Upper lobe of right lung (tissue), 1 donor: ENCODE measurements at places on chromosomes 11 and 22.

DNA sequence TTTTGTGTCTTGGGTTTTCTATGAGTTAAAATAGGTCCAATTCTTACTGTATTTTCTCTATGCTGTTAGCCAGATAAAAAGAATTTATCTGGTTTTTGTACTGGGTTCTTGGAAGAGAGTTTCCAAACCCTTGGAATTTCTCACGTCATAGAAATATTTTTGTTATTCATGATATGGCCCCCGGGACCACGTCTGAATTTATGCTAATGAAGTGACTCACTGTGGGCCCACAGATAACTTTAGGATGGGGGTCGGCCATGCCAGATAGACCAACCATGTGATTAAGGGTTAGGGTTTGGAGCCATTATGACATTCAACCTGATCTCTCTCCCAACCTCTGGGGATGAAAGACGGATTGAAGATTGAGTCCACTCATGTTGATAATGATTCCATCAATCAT, 35.6 kb upstream of the DDI1 start:
- no peak for DNase-seq

- DNase-seq, result no peak
Observed at GRCh38 chr11:10872097-10872496, 14.2 kb upstream of the ZBED5 start.

DNA sequence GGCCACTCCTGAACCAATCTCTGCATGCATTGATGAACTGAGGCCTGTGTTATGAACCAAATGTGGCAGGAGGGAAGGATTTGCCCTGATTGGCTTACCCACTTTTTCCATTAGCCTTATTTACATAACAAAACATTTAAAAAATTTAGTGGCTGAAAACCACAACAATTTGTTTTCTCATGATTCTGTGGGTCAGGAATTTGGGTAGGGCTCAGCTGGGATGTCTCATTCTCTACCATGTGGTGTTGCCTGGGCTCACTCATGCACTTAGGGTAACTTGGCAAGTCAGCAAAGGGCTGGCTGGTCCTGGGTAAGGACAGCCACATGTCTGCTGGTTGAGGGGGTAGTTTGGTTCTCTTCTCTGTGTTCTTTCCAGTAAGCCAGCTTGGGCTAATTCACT, 35.1 kb upstream of the CYP2R1 start:
- no peak for DNase-seq

DNA sequence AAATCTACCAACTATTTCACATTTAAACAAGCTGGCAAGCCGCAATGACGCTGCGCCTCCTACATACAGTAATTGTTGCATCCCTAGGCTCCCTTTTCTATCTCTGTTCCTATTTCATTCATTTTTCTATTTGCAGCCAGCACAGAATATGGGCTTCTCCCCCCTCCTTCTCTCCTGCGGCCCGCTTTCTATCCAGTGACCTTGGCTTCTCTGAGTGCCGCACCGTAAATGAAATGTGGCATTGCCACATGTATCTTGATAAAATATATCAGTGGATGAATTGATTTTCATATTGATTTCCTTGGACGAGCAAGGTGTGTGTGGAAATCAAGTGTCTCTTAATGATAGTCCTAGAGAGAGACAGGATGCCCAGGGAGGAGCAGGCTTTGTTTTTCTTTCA, 70.2 kb downstream of the ZBTB16 start:
- DNase-seq, result no peak

DNA sequence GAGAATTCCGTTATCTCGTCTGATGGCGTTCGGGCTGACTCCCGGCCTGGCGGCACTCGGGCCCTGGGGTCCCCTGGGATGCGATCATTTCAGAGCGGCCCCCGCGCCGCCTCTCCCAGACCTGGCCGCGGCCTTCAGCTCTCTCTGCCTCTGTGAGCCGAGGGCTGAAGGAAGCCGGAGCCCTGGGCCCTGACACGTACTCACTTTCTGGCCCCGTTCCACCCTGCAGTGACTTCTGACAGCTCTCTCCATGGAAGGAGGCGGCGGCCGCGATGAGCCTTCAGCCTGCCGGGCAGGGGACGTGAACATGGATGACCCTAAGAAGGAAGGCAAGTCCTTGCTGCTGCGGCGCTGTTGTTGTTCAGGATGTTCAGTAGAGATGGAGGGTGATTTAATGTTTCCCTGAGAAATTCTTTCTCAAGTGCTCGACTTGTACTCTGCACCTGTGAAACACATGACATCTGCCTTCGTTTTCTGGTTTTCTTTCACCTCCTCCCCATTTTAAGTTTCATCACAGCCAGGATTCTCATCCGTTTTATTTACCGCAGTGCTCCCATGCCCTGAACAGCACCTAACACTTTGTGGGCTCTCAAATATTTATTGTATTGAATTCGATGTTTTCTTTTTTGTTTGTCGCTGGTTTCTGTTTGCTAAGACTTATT, 612 bp downstream of the GTSE1 start:
- DNase-seq, result no peak

DNA sequence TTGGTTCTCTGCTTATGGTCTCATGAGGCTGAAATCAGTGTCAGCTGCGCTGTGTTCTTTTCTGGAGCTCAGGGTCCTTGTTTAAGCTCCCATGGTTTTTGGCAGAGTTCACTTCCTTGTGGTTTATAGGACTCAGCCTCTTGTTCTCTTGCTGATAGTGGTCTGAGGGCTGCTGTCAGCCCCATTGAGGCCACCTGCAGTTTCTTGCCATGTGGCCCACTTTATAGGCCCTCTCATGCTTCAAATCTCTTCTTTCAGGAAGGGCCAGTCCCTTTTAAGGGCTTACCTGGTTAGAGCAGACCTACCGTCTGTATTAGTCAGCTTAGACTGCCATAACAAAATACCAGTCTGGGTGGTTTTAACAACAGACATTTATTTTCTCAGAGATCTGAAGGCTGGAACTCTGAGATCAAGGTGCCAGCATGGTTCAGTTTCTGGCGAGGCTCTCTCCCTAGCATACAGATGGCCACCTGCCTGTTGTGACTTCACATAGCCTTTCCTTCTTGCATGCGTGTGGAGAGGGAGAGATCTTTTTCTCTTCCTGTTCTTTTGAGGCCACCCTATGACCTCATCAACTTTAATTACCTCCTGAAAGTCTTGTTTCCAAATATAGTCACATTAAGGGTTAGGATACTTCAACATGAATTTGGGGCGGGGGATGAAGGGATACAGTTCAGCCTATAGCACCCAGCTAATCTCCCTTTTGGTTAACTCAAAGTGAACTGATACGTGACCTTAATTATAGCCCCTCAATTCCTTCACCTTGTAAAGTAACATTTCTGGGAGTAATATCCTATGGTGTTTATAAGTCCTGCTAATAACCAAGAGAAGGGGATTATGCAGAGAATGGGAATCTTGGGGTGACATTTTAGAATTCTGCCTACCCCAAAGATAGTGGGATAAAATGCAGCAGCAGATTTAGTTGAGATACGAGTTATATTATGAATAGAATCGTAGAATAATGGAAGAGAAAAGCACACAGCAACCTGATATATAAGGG, 131.8 kb downstream of the UVRAG start:
- no peak for DNase-seq

DNA sequence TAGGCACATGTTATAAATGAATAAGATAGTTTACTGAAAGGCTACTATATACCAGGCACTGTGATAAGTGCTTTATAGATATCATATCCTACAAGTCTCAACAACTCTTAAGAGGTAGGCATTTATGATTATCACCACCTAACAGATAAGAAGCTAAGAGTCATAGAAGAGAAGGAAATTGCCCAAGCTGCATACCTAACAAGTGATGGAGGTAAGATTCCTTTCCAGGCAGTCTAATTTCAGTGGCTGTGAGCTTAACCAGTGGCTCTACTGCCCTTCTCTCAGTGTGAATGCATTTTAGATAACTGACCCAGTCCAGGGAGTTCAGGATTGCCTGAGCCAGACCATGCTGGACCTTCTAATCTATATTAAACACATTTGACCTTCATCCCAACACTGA, 39.2 kb downstream of the HEPHL1 start:
- no peak for DNase-seq

DNA sequence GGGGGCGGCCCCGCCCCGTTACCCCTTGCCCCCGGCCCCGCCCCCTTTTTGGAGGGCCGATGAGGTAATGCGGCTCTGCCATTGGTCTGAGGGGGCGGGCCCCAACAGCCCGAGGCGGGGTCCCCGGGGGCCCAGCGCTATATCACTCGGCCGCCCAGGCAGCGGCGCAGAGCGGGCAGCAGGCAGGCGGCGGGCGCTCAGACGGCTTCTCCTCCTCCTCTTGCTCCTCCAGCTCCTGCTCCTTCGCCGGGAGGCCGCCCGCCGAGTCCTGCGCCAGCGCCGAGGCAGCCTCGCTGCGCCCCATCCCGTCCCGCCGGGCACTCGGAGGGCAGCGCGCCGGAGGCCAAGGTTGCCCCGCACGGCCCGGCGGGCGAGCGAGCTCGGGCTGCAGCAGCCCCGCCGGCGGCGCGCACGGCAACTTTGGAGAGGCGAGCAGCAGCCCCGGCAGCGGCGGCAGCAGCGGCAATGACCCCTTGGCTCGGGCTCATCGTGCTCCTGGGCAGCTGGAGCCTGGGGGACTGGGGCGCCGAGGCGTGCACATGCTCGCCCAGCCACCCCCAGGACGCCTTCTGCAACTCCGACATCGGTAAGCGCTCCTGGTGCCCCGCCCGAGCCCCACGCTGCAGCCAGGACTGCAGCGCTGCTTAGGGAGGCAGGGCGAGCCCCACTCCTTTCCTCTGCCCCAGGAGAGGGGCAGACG, at the start of gene TIMP3:
TIMP3 (plus strand) TSS at position 169 of the 700 bp plus-strand sequence; CDS start at position 466, 297 bp downstream.
- DNase-seq, result peak; percentile 86
